ENCODE measurements at places on chromosomes 5 and 9. TPM values are rescaled to one million over a fixed set of nuclear protein-coding genes. Genes with fewer than 3 reads are reported as not detected.

The LPAR1 gene
- total RNA-seq = 23.3 TPM

The SHISAL2B gene
- 0.45 TPM for total RNA-seq

- DNase-seq = no peak
These were observed 198.5 kb upstream of the TARS1 start for GRCh38 chr5:33242277-33242676.

GRCh38 chr5:57577432-57578175, 95.0 kb upstream of the ACTBL2 start:
- no peak for DNase-seq

DNA sequence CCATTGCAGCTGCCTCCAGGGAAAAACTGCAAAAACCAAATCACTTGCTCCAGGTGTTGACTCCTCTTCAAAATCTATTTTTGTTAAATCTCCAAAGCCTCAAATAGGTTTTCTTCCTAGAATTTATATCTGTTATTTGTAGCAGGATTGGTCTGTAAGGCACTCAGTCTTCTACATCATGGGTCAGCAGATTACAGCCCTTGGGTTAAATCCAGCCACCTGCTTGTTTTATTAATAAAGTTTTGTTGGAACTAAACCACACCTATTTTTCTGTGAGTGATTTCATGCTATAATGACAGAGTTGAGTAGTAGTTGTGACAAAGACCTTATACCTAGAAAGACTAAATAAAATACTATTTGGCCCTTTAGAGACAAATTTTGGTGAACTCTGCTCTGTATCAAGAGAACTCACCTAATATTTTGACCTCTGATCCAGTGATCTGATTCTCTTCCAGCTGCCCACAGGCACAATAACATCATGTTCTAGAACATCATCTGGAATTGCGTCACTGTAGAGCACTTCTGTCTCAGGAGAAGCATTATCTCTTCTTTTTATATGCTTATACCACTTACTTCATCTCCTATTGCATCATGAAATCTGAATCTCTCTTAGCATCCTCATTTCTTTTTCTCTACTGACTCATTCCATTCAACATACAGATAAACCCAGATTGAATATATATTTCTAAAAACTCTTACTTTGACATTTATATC, 130.1 kb downstream of the RPS23 start:
- DNase-seq = no peak

DNA sequence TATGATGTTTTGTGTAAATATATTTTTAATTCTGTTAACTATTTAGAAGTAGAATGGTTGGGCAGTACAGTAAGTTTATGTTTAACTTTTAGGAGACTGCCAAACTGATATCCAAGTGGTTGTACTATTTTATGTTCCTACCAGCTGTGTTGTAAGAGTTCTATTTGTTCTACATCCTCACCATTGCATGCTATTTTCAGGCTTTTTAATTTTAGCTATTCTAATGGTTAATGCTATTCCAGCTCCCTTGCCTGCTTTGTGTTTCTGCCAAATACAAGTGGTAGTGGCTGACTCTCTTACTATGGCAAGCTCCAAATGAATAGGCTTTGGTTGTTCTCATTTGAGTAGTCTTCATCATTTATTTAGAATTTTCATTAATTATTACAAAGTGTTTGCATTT, 476.4 kb downstream of the KIF4B start:
- DNase-seq = no peak

- no peak for DNase-seq
These were observed 39.0 kb upstream of the CLPTM1L start for GRCh38 chr5:1383886-1384401.

DNA sequence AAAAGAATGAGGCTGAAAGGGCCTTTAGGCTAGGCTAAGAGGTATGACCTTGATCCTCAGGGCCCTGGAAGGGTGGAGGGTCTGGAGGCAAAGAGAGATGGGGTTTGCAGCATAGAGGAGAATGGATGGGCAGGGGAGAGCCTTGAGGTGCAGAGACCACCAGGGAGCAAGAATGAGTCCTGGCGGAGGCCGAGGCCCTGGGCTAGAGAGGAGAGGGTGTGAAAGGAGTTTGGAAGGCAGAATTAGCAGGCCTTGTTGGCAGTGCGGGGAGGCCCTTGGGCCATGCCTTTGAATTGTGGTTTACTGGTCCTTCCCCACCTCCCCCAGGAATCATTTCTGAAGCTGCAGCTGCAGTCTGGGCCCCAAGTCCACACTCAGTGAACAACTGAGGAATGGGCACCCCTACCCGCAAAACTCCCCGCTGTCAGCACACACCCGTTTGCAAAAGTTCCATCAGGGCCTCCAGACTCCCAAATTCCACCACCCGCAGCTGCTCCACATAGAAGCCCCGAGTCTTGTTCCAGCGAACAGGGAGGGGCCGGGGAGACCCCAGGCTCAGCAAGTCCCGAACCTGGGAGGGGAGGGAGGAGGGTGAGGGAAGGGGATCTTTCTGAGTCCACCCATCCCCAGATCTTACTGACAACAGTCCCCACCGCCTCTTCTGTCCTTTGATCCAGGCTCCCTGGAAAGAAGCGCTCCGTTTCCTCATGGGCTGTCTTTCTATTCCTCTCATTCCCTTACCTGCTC, 2.1 kb downstream of the KIF12 start:
- DNase-seq = no peak
